ENCODE measurements at places on chromosomes 1 and 21. TPM values are rescaled to one million over a fixed set of nuclear protein-coding genes. Genes with fewer than 3 reads are reported as not detected.

- no peak for DNase-seq
Observed at GRCh38 chr21:45386728-45387371, 18.1 kb upstream of the COL18A1 start.

The AJAP1 gene
- 1.2 TPM for total RNA-seq

The UBXN10 gene
- 2.4 TPM for total RNA-seq

The KCNA10 gene
- not detected for total RNA-seq

The EPHA2 gene
- 11.3 TPM for total RNA-seq

The CELA2B gene
- 0.32 TPM for total RNA-seq

The PRAMEF33 gene
- not detected for total RNA-seq

The USH2A gene
- 0.16 TPM for total RNA-seq

The NUDT4B gene
- 3.7 TPM for total RNA-seq
